IPS-NIHi11 (cell line): ENCODE measurements at places on chromosomes 7 and 10.
A peak's percentile ranks its signal among the peaks of the same experiment; 100 is the strongest.

- DNase-seq: no peak
Observed at GRCh38 chr7:134780166-134780828, 863 bp downstream of the CALD1 start.

GRCh38 chr10:103692952-103693811 is 162.2 kb downstream of the SH3PXD2A start:
- peak; percentile 75 for DNase-seq

GRCh38 chr10:335151-335800 is 200.0 kb downstream of the ZMYND11 start:
- DNase-seq: no peak

- DNase-seq: no peak
Observed at GRCh38 chr10:32901815-32902214, 56.2 kb downstream of the ITGB1 start.

DNA sequence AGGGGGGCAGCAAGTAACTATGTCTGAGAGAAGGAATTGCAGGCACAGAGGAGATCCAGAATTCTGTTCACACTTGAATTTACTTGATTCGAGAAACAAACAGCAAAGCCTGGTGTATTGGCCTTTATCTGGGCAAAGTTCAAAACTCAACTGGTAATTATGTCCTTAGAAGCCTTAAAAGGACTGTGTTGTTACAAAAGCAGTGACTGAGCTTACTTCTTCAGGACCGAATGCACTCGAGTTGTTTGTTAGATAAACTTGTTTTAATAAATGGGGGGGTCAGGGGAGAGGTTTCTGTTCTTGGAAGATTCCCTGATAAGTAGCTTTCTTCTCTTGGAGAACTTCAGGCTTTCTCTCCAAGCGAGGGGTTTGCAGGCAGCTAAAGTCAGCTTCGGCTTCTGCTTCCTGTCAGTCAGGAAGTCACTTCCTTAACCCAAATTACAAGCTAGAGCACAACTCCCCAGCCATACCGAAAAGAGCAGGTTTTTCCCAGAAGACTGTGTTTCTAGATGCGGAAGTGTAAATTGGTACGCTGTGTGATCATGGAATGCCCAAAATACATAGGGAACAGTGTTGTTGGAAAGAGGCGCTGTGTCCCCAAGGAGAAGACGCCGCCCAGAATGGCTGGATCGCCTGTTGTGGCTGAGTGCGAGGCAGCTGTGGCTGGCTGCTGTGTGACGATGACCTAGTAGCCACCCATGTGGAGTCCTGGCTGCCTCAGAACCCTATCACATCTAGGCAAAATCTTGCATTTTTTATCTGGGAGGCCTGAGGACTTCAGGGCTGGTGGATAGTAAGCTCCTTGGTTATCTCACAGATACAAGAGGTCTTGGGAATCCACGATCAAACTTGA is 110.4 kb downstream of the TCF7L2 start:
- no peak for DNase-seq

- DNase-seq: peak; percentile 35
Observed at GRCh38 chr10:18140957-18141845, 977 bp downstream of the CACNB2 start.

GRCh38 chr10:79449181-79450146 is 4.0 kb upstream of the ZCCHC24 start:
- no peak for DNase-seq

DNA sequence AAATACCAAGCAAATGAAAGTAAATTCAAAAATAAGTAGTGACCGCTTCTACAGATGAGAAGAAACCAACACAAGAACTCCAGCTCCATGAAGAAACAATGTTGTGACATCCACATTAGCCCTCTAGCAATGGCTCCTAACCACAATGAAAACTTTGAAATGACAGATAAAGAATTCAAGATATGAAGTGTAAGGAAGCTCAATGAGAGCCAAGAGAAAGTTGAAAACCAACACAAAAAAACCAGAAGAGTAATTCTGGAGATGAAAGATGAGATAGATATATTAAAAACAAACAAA is 68.2 kb upstream of the DDC start:
- DNase-seq: no peak

DNA sequence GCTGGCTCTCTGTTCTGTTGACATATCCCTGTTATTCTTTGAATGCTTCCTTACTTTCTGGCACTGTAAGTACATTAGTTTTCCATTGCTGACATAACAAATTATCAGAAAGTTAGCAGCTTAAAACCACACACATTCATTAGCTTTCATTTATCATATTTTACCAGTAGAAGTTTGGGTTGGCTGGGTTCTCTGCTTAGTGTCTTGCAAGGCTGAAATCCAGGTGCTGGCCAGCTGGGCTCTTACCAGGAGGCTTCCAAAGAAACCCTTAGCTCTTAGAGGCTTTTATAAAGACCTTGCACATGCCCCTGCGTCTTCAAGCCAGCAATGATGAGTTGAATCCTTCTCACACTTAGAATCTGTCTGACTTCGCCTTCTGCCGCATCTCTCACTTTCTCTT is 160.6 kb downstream of the MLLT10 start:
- no peak for DNase-seq

DNA sequence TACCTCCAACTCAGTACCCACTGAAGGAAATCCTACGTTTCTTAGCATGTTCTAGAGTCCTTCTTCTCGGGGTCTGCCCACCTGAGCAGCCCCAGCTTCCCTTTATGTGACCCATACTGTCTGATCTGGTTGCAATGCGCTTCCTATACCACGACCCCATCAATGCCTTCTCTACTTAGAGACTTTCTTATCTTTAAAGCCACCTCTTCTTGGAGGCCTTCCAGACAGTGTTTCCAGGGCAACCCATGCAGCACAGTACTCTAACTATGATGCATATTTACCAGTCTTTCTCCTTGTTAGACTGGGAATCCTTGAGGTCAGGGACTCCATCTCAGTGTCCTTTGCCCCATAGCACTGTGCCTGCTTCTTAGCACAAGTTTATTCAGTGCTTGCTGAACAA is 54.5 kb upstream of the SLF2 start:
- no peak for DNase-seq
